Fibroblast of lung (primary cell): ENCODE measurements at places on chromosomes 3 and 15. TPM values are rescaled to one million over a fixed set of nuclear protein-coding genes. Genes with fewer than 3 reads are reported as not detected.

The CISH gene
- 0.99 and 1.0 TPM in 2 replicates for total RNA-seq

The AKAP13 gene
- 41.1 and 68.4 TPM in 2 replicates for total RNA-seq

The DNAJB11 gene
- 33.1 and 37.5 TPM in 2 replicates for total RNA-seq

The VPS13C gene
- total RNA-seq = 77.3 and 82.7 TPM in 2 replicates

The OR5AC2 gene
- not detected in 2 replicates for total RNA-seq

The KNSTRN gene
- total RNA-seq = 15.7 and 30.9 TPM in 2 replicates

The GOLGA8M gene
- total RNA-seq = 0.26 and 1.2 TPM in 2 replicates

The TMIE gene
- total RNA-seq = 0.51 and 2.0 TPM in 2 replicates

The SLC51A gene
- not detected in 2 replicates for total RNA-seq

The CPLX3 gene
- not detected in 2 replicates for total RNA-seq

The CCR3 gene
- total RNA-seq = 0.17 and 0.26 TPM in 2 replicates

The SH2D7 gene
- not detected in 2 replicates for total RNA-seq

The PRSS50 gene
- not detected in 2 replicates for total RNA-seq

The KNG1 gene
- total RNA-seq = not detected in 2 replicates

The ZSCAN2 gene
- 9.2 and 9.8 TPM in 2 replicates for total RNA-seq

The SLTM gene
- total RNA-seq = 57.0 and 67.2 TPM in 2 replicates

The PLA2G4E gene
- total RNA-seq = not detected in 2 replicates

The TMEM62 gene
- 11.8 and 20.8 TPM in 2 replicates for total RNA-seq

The PLSCR4 gene
- 25.7 and 36.7 TPM in 2 replicates for total RNA-seq

The FOXL2NB gene
- not detected in 2 replicates for total RNA-seq

The FAM81A gene
- total RNA-seq = 0.26 and 0.33 TPM in 2 replicates

The ABHD17C gene
- 9.8 and 14.0 TPM in 2 replicates for total RNA-seq

The AHSG gene
- total RNA-seq = not detected in 2 replicates
